Occipital lobe (tissue), 3 donors: ENCODE measurements at places on chromosomes 16 and 17. TPM values are rescaled to one million over a fixed set of nuclear protein-coding genes. Genes with fewer than 3 reads are reported as not detected.

The NPIPA8 gene
- 1.4 TPM for total RNA-seq

The JPT2 gene
- total RNA-seq, result 28.5 TPM

The FAM117A gene
- 0.62 TPM for total RNA-seq

The GRAPL gene
- not detected for total RNA-seq

The ENPP7 gene
- not detected for total RNA-seq

The TP53TG3F gene
- total RNA-seq, result not detected

The MRPL58 gene
- total RNA-seq, result 8.0 TPM

The C16orf86 gene
- total RNA-seq, result 3.1 TPM

The CTRB2 gene
- not detected for total RNA-seq

The CTF1 gene
- not detected for total RNA-seq

The ZNF469 gene
- 0.31 TPM for total RNA-seq

- DNase-seq, result no peak
Measured at GRCh38 chr17:14211801-14212200, 24.9 kb downstream of the CDRT15 start.

DNA sequence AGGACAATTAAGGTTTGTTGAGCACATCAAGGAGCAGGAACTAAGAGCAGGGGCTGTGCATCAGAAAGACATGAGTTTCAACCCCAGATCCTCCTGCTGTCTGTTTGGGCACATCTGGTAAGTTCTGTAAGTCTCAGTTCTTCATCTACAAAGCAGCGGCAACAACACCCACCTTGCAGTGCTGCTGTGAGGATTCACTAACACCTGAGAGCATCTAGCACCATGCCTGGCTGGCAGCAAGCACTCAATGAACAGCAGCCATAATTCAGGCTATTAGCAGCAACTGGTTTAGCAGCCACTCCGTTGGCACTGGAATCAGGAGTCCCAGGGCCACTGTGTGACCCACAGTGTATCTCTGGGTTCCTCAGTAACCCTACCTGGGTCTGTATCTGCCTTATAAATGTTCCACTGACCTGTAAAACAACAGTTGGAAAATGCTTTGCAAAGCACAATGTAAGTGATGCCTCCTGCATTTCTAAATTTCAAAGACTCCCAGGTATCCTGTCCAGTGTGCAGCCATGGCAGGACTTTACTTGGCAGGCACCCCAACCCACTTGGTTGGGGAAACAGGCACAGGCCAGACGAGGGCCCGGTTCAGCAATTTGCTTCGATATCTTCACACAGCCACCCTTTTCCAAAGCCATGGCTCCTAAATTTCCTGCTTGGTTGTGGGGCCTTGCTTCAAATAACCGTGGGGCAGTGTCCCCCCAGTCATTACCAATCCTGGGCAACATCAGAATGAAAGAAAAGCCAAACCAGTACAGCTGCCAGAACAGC, 4.2 kb downstream of the ST3GAL2 start:
- DNase-seq, result no peak

DNA sequence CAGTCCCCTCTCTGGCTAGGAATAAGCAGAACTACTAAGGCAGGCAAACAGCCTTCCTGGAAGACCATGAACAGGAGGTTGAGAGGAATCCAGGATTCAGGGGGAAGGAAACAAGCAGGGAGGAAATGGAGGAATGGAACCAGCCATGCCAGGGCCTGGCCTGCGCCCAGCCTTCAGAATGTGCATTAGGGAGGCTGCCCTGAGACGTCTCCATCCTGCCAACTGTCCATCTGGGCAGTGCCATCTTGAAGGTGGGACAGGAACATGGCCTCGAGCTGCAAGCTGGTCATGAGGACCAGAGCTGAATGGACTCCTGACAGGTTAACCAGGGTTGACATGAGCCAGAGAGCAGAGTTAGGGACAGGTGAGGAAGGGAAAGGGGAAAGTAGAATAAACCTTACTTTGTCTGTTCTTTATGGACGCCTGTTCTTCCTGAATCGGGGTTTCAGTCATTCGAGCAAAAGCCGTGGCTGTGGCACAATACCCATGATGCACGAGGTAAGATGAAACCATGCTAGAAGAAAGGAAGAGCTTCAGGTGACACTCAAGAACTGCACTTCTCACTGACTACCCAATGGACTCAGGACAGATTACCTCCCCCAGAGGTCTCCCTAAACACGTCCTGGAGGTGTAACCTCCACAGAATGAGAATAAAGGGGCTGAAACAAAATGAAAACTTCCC, 12.1 kb upstream of the GFOD2 start:
- DNase-seq, result no peak

DNA sequence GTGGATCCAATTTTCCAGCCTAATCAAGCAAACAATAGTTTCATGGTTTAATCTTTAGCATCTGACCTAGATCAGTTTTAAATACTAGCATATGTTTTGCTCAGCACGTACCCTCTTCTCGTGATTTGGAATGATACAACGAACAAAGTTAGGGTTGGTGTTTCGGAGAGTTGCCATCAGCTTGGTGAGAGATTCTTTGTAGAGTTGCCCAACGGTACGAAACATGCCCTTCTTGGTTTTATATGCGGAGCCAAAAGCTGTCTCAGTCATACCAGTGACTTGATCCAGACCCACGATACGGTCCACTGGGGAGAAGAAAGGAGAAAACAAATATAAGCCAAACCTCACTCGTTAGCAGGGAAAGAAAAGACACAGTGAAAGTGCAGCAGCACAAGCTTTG, 85.3 kb downstream of the NDEL1 start:
- DNase-seq, result no peak

GRCh38 chr16:4846503-4846900, 586 bp downstream of the GLYR1 start:
- no peak for DNase-seq

DNA sequence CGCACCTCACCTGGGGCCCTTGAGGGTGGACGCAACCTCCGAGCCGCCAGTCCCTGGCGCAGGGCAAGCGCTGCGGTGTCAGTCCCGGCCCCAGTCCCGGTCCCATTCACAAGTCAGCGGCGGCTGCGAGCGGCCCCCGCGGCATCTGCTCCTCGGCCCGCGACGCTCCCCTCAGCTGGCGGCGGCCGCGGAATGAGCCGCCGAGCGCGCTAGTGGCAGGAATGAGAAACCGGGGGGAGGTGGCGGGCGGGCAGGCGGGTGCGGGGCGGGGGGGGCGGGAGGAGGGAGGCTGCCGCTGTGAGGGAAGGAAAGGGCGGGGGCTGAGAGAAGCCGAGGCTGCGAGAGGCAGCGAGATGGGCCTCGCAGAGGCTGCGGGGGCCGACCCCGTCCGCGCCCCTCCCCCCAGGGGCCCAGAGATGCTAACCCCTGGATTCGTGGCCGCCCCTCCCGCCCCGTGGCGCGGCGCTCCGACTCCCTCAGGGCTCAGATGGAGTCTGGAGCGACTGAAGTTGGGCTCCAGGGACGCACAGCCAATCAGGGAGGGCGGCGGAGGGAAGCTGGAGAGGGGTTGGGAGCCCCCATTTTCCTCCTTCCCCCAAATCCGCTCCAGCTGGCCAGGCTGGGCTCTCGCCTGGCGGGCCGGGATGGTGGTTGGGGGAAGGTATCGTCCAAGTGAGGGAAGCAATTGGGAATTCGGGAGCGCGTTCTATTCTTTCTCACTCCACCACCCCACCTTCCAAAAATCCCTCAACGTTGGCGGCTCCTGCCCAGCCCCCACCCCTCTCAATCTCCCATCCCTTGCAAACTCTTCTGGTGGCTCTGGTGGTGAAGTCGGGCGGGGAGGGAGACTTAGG, at the start of gene CDH11:
Gene CDH11 (minus strand): TSS at position 194 of the 854 bp plus-strand sequence. CDS start 117,194 bp downstream, outside the sequence.
- DNase-seq, result peak; percentile 66

DNA sequence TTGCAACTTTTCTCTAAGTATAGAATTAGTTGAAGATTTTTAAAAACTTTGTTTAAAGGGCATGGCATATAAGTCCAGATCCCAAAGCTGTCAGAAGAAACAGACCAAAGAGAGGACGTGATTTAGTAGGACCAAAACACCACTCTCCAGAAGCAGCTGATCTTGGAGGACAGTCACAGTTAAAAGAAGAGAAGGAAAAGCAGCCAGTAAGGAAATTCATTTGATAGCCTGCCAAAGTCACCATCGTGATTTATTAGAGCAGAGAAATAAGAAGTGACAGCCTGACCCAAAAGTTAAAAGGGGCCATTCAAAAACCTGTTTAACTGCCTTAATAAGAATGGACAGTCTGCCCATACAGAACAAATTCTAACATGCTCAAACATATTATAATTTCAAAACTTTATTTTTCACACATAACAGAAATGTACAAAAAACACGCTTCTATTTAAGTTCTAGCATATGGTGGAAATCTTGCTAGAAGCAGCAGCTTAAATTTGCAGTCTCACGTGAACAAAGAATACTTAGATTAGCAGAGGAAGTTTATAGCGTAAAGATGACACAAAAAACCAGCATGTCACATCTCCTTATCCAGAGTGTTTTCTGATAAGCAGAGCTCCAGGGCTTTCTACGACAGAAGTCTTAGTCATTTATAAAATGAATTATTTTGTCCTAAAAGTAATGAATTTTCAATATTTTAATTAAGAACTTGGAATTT, 37.2 kb downstream of the TXNDC11 start:
- no peak for DNase-seq
